IMR-90 (cell line): ENCODE measurements at places on chromosomes 12 and 14. TPM values are rescaled to one million over a fixed set of nuclear protein-coding genes. Genes with fewer than 3 reads are reported as not detected.
A peak's percentile ranks its signal among the peaks of the same experiment; 100 is the strongest.

FAM90A1 gene
- total RNA-seq: under 0.01 TPM in 1 of 2 replicates, not detected in the other

DNA sequence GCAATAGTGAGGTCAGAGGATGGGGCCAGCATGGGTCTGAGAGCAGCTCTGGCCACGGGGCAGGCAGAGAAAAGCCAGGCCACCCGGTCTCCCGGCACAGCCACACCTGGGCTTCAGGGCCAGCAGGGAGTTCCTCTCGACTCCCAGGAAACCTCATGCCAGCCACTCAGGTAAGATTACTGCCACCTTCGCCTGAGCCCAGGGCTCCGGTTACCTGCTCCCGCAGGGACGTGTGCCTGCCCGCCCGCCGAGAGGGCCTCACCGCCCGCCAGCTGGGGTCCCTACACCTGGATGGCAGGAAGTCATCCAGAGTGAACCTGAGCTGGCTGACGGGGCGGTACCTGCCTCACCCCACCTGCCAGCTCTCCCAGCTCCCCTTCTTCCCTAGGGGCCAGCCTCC, 7.3 kb downstream of the JAG2 start:
- no peak for DNase-seq

DNA sequence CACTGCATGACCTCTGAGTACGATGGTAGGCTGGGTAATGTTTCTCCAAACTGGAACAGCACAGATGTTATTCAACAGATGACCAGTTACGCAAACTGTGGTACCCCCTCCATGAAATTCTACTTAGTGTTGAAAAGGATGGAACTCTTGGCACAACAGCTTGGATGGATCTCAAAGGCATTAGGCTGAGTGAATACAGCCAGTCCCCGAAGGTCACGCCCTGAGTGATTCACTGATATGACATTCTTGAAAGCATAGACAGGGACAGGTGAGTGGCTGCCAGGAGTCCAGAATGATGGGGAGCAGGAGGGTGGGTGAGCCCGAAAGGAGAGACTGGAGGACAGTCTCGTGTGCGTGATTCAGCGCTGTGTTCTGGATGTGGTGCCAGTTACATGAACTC, 187.5 kb upstream of the TMEM132C start:
- DNase-seq: no peak

ACOT6 gene
- not detected in 2 replicates for total RNA-seq

- peak; percentile 33 for DNase-seq
Observed at GRCh38 chr14:104665114-104665656, 24.2 kb upstream of the INF2 start.

FBXW8 gene
- 23.6 and 25.8 TPM in 2 replicates for total RNA-seq

GRCh38 chr14:100796946-100797345, 29.0 kb upstream of the MEG3 start:
- DNase-seq: no peak

GRCh38 chr12:55727643-55728185, 1.1 kb downstream of the CD63 start:
- peak; percentile 61 for DNase-seq

GRCh38 chr12:6899837-6900519, 4.6 kb upstream of the LRRC23 start:
- peak; percentile 38 for DNase-seq

RSRC2 gene
- total RNA-seq: 18.6 and 41.7 TPM in 2 replicates

PPP1R3E gene
- 1.1 and 1.3 TPM in 2 replicates for total RNA-seq

GRCh38 chr12:98471085-98471484, 44.3 kb upstream of the TMPO start:
- DNase-seq: no peak

KLHL33 gene
- total RNA-seq: under 0.01 TPM in 2 replicates

DNA sequence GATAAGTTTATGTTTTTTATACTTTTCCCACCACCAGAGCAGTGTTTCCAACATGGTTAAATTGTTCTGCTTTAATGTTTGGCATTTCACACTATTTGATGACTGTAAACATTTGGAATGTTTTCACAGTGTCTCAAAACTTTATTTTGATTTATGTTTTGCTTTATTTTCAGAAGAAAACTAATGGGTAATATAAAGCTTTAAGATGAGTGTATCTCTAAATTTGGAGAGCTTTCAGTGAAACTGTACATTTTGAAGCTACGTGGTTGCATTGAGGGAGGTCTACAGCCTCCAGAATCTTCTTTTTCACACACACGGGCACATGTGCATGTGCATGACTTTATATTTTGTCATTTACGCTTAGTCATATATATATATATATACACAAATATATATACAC, 10.7 kb downstream of the BICD1 start:
- DNase-seq: peak; percentile 23

- DNase-seq: no peak
Observed at GRCh38 chr12:114284041-114284440, 121.9 kb downstream of the TBX5 start.

APOF gene
- total RNA-seq: not detected in 2 replicates

DNA sequence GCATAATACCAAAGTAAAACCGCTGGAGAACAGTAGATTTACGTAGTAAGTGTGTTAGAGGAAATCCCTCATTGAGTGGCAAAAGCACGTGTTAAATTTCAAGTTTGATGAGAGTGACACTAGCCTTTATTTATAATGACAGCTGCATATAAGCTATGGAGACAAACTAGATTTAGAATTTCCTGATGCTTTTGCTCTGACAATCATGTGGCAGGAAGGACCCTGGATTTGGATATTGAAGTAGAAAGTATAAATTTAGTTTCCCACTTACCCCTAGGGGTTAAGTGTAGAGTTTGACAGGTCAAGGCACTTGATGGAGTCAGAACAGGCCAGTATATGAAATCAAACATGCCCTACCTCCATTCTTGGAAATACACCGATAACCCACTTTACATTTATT, 983.1 kb downstream of the FLRT2 start:
- no peak for DNase-seq

DNA sequence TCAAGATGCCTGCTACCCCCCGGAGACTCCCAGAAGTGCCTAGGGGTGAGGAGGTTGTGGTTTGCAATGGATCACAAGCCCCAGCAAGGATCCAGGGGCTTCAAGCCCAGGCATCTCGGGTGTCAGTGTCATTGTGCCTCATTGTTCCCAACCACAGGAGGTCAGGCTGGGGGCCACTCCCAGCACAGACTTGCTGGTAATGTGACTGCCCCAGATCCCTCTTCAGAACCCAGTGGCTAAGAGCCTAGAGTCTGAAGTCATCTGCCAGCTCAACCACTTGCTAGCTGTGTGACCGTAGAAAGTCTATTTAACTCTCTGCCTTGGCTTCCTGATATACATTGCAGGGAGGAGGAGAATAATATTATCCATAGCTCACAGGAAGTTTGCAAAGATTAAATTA, 7.7 kb upstream of the ASB2 start:
- peak; percentile 81 for DNase-seq

GRCh38 chr12:14873440-14874185, 12.0 kb downstream of the MGP start:
- peak; percentile 16 for DNase-seq

- DNase-seq: no peak
Observed at GRCh38 chr12:19482551-19483109, 43.3 kb downstream of the AEBP2 start.

ANKS1B gene
- 0.18 and 0.56 TPM in 2 replicates for total RNA-seq

DNA sequence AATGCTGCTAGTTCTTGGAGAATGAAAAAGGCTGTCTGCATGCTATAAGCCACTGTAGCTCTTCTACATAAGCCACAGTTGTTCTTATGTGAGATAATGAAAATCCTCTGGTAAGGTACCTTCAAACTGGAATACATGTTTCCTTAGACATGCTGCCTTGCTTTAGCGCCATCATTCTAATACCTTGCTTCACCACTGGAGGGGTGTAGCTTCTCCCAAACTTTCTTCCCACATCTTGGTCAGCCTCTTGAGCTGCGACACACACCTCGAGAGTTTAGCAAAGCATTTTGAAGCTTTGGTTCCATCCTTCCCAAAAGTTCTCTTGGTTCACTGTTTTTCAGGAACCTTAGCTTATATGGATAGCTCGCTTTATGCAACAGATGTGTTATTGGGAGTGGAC, 69.5 kb downstream of the NKX2-1 start:
- no peak for DNase-seq

DNA sequence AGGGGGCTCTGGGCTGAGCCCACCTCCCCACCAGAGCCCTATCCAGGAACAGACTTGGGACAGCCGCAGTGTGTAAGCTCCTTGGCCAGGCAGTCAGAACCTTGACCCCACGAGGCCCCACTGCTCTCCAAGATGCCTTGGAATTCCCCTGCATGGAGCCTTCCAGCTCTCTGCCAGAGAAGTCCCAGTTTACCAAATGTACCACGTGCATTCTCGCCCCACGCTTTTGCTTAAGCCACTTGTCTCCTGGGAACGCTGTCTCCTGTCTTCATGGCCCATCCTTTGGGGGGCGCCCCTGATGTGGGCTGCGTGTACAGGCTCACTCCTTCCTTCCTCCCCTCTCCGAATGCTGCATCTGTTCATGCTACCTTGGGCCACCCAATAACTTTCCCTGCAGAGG, 7.9 kb downstream of the FAIM2 start:
- no peak for DNase-seq

GRCh38 chr14:56855891-56856461, 45.7 kb upstream of the OTX2 start:
- DNase-seq: no peak

DNA sequence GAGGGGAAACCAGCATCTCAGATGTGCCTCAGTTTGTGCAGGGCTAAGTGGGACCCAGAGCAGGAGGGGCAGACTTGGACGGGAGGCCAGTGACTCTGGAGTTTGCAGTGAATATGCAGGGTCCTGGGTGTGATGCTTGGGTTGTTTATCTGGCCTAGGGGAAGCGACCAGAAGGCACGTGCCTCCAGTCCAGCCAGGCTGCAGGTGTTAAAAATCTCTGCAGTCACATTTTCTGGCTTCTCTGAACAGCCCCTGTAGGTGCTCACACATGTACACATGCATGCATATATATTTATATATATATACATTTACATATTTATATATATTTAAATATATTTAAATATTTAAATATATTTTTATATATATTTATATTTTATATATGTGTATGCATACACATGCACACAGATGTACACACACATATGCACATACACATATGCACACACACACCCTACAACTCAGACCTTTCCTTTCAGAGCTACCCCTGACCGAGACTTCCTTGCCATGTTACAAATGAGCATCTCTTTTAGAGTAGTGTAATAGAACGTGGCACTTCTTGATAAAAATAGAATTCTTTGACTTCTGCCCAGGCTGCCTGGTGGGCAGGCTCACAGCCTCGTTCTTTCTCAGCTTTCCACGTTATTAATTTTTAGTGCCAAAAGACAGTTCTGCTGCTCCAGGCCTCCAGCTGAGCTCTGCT, 26.8 kb upstream of the TCL1B start:
- no peak for DNase-seq

DNA sequence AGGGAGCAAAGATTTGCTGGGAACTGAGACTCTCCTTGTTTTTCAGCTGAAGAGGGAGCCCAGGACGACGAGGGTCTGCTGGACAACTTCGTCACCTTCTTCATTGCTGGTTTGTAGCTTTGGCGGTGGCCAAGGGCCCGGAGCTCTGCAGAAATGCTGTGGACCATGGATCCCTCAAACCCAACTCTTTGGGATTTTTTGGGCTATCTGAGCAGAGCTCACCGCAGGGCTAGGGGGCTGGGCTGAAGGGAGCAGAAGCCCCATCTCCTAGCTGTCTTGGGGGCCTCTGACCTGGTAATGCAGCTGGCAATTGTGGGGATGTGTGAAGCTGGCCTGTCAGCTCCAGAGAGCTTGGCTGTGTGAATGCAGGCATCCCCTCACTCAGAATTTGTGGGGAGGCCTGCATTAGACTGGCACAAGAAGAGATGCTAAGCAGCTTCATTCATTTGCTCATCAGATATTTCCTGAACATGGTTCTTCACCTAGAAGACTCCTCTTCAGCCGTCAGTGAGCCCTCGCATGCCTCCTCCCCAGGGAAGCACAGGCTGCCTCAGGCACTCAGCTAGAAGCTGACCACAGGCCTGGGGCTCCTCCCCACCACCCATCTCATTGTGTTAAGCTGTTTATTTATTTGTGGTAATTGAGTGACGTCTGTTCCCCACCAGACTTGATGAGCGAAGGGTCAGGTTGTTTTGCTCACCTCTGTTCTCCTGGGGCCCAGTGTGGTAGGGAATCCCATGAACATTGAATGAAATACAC, 32.2 kb downstream of the CYP46A1 start:
- no peak for DNase-seq

DNA sequence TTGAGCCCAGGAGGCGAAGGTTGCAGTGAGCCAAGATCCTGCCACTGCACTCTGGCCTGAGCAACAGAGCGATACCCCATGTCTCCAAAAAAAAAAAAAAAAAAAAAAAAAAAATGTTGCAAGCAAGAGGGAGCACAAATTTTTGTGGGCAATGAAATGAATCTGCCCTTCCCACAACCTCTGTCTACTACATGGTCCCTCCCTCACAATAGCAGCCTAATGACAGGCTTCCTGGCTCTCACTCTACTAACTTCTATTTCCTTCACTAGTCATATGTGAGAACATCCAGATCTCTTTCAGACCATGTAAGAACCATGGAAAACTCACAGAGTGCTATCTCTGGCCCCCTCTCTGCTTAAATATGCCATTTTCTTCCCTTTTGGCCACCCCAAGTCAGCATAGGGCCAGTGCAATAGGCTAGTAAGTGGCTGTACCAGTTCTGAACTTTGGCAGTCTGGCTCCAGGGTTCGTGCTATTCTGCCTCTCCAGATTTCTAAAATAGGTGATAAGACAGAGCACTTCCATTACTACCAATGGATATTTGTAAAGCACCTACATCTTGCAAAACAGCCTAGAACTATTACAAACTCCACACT, 7.1 kb downstream of the OSBPL8 start:
- DNase-seq: no peak

FGF6 gene
- not detected in 2 replicates for total RNA-seq

GRCh38 chr14:101920271-101920670, 44.1 kb upstream of the DYNC1H1 start:
- no peak for DNase-seq

GRCh38 chr12:51848841-51849735, 570 bp upstream of the FIGNL2 start:
- DNase-seq: no peak

HVCN1 gene
- 1.4 and 2.0 TPM in 2 replicates for total RNA-seq

ATG101 gene
- 158 and 167 TPM in 2 replicates for total RNA-seq
